ENCODE measurements at places on chromosomes 3 and 15.

DNA sequence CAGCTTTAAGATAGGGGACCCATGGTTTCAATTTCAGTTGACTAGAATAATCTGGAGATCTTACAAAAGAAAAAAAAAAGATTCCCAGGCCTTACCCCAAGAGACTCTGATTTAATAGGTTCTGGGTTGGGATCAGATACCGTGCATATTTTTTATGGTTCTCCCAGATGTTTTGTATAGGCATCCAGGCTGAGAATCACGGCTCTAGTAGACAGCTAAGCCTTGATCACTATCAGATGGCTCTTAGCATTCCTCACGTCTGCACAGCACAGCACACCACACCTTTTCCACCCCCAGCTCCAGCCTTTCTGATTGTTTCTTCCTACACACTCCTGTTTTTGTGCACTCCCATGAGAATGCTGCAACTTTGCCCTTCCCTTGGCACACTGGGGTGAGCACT is 40.8 kb downstream of the TMEM45A start:
- DNase-seq = peak; percentile 93

DNA sequence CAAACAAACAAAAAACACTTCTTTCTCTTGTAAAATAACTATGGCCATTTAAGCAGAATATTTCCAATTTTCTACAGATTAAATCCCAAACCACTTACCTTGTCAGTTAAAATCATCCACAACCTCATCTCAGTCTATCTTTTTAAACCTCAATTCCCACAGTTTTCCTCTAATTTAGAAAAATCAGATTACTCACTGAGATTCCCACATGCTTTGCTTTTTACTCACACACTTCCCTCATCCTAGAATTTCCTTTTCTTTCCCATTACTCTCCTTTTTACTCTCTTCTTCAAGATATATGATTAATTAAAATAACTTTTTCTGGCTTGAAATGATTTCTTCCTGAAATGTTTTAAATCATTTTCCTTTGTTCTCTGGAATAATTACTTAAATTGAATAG is 790.7 kb downstream of the ROBO1 start:
- DNase-seq = no peak

DNA sequence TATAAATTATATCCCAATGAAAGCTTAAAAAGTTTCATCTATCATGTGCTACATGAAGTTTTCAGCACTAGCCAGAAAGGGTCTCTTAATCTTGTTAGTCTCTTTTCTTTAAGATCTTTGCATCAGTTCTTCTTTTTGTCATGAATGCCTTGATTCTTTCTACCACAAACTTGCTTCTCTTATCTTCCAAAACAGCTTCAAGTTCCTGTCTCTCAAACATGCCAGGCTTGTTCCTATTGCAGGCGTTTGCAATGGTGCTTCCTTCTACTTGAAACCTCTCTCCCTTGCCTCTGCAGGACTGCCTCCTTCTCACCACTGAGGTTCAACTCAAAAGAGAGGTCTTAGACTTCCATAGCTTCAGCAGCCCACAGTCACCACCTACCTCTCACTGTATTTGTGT is 104.3 kb upstream of the FRMD4B start:
- DNase-seq = no peak

DNA sequence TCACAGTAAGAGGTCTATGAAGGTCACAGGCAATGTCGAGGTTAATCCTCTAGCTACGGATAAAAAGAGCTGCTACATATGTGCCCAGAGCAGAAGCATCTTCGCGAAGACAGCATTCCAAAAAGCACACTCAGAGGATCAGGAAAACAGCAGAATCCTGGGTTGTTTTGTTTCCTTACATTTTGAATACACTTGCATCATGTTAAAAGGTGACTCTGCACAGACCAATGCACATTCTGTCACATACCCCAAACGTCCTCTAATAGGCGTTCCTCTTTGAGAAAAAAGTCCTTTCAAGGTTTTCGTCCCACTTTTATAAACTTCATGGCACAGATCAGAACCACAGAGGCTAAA is 52.7 kb downstream of the VGLL4 start:
- DNase-seq = no peak

DNA sequence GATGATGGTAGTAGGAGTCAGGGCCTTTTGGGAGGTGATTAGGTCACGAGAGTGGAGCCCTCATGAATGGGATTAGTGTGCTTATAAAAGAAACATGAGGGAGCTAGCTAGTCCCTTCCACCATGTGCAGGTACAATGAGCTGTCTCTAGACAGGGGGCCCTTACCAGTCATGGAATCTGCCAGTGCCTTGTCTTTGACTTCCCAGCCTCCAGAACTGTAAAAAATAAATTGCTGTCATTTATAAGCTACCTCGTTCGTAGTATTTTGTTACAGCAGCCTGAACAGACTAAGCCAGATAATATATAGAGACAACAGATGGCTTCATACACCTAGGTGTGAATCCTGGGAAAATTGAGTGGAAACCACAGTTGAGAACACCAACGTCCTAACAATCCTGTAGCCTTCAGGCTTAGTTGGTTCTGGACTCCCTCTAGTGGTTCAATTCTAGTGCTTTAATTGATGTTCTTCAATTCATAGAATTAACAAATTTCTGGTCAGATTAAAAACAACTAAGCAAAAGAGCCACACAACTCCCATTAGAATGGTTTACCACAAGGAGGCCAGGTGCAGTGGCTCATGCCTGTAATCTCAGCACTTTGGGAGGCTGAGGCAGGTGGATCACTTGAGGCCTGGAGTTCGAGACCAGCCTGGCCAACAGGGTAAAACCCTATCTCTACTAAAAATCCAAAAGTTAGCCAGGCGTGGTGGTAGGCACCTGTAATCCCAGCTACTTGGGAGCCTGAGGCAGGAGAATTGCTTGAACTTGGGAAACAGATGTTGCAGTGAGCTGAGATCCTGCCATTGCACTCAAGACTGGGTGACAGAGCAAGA is 21.3 kb upstream of the GATM start:
- DNase-seq = peak; percentile 20

- DNase-seq = no peak
Measured at GRCh38 chr3:66582721-66583423, 82.0 kb upstream of the LRIG1 start.

DNA sequence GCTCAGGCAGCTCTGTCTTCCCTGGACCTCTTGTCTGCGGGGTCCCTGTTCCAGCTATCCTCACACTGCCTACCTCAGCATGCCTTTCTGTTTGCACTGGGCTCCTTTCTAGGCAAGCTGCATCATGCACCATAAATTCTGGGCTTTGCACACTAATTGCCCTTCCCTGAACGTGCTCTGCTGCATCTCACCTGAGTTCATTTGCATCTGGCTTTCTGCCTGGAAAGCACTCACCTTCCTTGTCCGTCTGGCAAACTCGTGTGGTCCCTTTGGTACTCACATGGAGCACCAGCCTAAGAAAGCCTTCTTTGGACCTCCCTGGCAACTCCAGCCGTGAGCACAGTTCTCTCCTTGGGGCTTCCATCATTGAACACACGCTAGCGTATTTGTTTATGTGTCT is 365.6 kb downstream of the SV2B start:
- DNase-seq = no peak

- no peak for DNase-seq
Measured at GRCh38 chr3:138113326-138113725, 2.1 kb downstream of the DZIP1L start.
